NCI-H1436 (cell line): ENCODE measurements at places on chromosomes 16 and 17.

DNA sequence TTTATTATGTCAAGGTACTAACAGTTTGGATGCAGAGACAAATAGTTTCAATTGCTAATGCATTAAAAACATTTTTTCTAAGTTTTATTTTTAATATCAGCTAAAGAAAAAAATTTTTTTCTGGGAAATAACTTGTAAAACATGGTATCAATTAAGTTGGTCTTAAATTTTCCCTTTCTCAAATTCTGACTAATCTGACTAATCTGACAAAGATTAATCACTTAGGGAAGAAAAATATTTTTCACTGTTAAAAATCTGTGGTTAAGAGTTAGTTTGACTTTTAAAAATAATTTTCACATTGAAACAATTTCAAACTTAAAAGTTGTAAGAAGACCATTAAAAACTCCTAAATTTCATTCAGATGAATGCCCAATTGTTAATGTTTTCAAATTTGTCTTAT is 74.6 kb downstream of the MYO1D start:
- no peak for DNase-seq

- no peak for DNase-seq
These were observed 6.8 kb upstream of the FLYWCH1 start for GRCh38 chr16:2904922-2905240.

DNA sequence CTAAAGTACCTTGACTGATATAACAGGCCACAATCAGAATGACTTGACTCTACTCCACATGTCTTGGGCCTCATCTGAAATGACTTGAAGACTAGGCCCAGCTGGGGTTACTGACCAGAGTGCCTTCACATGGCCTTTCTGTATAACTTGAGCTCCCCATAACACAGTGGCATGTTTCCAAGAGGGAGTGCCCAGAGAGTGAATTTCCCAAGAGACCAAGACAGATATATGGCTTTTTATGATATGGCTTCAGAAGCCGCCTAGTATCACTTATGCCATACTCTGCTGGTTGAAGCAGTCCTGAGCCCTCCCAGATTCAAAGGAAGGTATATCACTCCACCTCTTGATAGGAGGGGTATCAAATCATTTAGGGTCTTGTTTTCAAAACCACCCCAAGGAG is 357.5 kb upstream of the EEF2KMT start:
- no peak for DNase-seq

DNA sequence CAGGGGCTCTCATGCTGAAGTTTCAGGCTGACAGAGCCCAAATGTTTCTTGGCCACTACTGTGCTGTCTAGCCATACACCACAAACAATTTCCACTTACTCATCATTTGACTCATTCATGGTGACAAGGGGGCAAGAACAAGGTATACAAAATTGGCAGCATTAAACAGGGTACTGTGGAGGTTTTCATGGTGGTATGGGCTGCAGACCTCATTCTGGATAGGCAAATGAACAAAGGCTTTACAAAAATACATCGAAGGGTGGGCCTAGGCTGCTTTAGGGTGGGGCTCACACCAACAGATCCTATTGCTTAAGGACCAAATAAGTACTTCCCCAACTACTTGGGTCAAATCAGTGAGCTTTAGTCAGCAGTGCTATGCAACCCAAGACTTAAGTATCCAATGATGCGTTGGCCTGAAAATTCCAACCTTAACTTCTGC is 53.0 kb downstream of the N4BP1 start:
- DNase-seq, result no peak

DNA sequence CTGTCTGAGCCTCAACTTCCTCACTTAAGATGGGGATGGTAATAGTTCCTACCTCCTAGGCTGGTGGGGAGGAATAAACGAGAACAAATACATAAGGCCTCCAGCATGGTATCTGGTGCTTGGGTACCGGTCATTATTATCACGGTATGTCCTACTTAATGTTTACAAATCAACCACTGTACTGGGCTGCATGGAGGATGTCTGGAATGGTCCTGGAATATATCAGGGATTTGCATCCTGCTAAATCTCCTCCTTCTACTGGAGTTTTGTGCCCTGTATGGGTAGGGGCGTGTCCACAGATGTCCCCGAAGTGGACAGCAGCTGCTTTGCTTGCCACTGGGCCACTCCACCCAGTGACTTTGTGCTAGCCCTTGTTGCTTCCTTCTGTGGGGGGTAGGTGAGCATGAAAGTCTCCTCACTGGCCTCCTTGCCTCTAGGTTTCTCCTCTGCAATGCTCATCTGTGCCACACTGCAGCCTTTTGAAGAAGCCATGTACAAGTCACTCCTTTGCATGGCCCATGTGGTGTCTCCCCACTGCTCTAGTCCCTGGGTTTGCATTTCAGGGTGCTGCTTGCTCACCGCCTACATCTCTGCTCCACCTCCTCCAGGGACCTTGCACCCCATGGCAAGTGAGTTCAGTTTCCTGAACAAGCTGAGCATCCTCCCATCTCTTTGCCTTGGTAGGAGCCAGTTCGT is 2.2 kb upstream of the CMIP start:
- DNase-seq, result no peak

DNA sequence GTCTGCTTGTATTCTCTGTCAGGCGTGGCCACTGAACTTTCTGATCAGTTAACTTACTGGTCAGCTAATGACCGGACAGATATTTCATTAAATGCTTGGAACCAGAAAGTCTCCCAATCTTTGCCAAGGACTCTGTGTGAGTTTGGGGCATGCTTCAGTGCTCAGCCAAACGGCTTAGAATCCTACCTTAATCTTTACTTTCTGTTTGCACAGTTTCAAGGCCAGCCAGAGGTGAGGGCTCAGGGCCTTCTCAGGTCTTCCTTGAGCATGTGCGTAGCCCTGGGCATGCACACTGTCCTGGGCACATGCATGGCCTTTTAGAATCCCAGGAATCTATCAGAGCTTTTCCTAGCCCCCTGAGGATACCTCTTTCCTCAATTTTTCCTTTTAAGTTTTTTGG is 230.1 kb downstream of the RAB11FIP4 start:
- DNase-seq, result no peak

DNA sequence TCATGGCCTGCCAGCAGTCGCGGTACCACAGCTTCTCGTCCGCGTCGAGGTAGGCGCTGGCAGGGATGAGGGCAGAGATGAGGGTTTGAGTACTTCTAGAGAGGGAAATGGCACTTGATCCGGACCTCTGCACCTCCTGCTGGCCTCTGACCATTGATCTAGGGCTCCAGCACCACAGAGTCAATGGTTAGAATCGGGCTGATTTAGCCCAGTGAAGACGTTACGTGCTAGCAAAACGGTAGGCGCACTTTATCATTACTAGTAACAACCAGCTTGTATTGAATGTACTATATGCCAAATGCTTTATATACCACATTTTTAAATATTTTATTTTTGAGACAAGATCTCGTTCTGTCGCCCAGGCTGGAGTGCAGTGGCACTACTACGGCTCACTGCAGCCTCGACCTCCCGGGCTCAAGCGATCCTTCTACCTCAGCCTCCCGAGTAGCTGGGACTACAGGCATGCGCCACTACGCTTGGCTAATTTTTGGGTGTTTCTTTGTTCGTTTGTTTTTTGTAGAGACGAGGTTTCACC is 526 bp downstream of the TSNAXIP1 start:
- no peak for DNase-seq

- no peak for DNase-seq
These were observed 415 bp downstream of the ABCA5 start for GRCh38 chr17:69326377-69327059.
